ENCODE measurements at places on chromosomes 5 and 9.

GRCh38 chr9:133639613-133640012, 3.5 kb downstream of the DBH start:
- no peak for DNase-seq

DNA sequence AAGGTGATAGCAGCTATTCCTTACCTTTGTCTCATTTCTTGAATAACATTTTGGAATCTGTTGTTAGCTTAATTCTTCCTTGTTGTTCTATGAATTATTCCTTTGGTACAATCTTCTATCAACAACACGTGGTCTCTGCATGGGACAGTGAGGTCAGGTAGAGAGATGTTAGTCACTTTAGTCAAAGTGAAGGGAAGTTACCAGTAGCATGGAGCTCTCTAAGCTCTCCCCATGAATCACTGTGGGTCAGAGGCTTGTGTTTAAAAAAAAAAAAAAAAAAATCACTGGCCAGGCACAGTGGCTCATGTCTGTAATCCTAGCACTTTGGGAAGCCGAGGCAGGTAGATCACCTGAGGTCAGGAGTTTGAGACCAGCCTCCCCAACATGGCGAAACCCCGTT, 116.0 kb downstream of the GOLPH3 start:
- DNase-seq = no peak

GRCh38 chr5:97127727-97128126, 14.7 kb downstream of the LIX1 start:
- DNase-seq = no peak

DNA sequence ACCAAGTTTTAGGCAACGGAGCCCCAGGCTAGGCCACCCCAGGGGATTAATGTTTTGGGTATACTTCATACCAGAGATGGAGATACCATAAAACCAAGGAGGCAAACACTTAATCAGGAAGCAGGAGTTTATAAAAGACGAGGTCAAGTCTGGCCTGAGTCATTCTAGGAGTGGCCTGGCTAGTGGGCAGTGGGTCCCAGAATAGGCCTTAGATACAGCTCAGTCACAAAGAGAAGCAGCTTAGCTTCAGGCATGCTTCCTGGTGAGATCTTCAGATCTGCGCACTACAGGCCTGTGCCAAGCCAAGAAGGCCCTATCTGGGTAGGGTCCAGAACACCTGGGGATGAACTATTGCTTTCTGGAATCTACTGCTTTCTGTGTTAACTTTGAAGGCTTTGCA, 20.6 kb upstream of the NR5A1 start:
- no peak for DNase-seq
